ENCODE measurements at places on chromosomes 2 and 18.

- DNase-seq: no peak
Measured at GRCh38 chr18:72878143-72878542, 10.4 kb upstream of the NETO1 start.

GRCh38 chr2:166331468-166331867 is 44.3 kb downstream of the SCN9A start:
- no peak for DNase-seq

DNA sequence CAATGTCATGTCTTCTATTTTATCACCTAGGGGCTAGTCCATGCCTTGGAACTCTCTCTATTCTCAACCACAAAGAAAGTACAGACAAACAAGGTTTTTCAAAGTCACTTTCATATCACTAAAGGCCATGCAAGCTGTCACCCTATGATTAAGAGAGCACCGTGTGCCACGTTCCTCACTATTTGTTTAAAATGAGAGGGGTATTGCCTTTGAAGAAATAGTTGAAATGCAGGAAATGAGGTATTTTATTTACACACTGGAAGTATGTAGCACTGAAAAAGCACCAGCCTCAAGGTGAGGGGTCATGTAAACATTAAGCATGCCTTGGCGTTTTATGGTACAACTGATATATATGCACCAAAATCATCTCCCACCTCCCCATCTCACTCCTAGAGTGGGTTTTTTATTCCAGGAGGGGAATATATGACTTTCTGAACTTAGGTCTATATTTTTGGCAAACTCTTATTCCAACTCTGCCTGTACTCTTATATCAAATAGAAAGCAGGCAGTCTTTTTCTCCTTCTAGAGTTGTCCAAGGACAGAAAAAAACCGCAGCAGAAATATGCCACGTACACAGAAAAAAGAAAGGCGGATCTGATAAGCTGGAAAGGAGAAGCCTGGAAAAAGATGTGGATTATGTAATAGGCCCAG is 53.5 kb downstream of the VSNL1 start:
- DNase-seq: no peak

GRCh38 chr2:23606968-23607367 is 222.0 kb downstream of the KLHL29 start:
- no peak for DNase-seq

DNA sequence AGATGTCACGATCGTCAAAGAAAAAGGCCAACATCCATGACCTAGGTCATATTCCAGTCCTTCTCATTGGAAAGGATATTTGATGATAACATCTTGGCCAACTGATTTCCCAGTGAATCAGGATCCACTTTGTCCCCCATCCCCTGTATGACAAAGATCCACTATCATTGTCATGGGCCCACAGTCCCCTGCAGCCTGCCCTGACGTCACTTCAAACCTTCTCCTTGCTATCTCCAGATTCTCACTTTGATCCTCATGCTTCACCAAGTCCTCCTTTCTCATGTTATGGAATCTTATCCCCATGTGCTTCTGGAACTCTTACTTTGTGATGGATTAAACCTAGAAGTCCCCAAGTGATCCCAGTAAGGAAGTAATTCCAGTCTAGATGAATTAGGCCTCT is 25.7 kb downstream of the GALNT14 start:
- no peak for DNase-seq

GRCh38 chr2:229780856-229781773 is 66.8 kb upstream of the DNER start:
- no peak for DNase-seq

DNA sequence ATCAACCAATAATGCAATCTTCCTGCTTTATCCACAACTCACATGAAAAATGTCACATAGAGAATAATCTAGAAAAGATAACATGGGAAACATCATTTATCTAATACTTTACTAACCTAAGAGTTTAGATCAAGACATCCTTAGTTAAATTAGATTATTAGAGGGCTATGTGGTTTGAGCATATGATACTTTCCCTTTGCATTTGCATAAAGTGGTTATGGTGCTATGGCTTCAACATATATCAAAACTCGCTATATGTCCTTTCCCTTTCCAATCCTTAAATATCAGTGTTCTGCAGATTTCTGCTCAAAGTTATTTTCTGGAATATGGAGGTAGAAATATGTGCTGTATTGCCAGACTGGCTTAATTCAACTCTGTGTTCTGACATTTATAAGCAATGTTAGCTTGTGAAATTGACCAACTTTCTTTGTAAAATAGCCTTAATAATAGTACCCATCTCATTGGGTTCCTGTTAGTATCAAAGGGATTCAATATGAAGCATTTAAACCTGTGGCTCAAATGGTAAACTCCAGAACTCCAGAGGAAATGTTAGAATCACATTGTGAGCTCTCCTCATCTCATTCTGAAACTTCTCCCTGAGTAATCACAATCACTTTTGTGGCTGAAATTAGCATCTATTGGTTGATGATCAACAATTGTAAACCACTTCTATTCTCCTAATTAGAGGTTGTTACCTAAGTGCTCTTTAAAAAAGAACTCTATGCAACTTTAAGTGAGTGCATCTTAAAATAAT is 1089.9 kb upstream of the SLC39A10 start:
- no peak for DNase-seq

DNA sequence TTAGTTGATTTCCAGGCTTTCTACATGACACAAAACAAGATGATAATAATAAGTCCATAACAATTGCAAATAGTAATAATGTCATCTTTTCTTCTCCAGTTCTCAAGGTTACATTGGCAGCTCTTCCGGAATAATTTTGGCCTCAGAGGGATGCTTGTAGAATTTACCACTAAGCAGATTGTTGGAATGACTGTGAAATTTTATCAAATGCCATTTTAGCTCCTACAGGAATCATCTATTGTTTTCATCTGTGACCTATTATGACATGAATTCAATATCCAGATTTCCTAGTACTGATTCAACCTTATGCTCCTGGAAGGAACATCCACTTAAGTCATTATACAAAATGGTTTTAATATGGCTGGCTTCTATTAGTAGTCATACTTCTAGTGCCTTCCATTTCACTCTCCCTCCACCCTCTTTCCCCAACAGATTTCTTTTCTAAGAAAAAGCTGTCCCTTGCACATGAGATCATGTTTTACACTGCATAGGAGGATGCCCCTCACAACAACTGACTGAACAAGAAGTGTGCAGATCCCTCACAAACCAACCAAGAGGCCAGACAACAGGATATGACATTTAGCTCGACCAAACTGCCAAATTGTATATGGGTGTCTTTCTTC is 200.0 kb downstream of the DNER start:
- DNase-seq: no peak

DNA sequence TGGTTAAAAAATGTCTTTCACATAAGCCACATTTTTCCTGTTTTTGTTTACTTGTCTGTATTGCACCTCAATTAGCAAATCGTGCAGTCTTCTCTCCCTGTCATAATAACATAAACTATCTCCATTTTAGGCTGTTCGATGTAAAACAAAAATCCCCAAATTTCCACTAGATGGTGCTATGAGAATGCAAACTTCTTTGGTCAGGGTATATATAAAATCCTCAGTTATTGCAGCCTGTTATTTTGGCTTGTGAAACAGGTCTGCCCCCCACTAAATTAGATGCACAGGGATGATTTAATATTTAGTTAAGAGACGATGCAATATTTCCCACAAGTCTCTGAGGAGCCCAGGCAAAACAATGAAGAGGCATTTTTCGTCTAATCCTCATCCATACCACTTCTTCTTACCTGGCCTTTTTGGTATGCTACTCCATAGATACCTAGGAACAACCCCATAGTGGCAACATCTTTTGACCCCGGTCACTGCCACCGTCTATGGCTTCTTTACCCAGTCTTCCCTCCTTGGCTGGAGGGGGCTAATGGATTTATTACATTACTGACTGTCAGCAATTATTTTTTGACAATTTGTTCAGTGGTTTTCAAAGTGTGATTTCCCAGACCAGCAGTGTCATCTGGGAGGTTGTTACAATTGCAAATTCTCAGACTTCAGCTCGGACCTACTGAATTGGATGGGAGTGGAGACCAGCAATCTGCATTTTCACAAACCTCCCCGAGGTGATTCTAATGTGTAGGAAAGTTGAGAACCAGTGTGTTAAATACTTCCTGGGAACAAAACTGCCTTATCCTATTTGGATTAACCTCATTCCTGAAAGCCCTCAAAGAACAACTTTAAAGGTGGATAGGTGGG is 117.4 kb upstream of the CWC22 start:
- peak; percentile 21 for DNase-seq

Measured in stimulated activated naive CD4-positive, alpha-beta T cell (primary cell).